GF-D8 (cell line): ENCODE measurements at places on chromosomes 16 and 17.
A peak's percentile ranks its signal among the peaks of the same experiment; 100 is the strongest.

GRCh38 chr17:35841505-35841904 is 27.2 kb downstream of the HEATR9 start:
- no peak for DNase-seq

DNA sequence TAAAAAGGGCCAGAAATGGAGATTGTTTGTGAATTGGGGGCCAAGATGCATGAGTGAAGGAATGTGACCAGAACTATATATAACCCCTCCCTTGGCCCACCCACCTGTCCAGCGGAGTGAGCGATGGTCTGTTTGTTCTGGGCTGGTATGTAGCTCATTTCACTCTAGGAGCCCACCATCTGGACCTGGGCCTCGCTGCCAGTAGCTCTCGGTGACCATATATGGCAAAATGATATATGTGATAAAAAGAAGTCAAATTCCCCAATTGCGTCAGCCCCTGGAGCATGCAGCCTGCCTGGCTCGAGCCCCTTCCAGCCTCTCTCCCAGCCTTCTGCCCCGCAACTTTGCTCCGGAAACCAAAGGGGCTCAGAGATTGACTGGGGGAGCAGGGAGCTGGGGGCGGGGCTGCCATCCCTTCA is 47.3 kb downstream of the CCDC42 start:
- DNase-seq = no peak

DNA sequence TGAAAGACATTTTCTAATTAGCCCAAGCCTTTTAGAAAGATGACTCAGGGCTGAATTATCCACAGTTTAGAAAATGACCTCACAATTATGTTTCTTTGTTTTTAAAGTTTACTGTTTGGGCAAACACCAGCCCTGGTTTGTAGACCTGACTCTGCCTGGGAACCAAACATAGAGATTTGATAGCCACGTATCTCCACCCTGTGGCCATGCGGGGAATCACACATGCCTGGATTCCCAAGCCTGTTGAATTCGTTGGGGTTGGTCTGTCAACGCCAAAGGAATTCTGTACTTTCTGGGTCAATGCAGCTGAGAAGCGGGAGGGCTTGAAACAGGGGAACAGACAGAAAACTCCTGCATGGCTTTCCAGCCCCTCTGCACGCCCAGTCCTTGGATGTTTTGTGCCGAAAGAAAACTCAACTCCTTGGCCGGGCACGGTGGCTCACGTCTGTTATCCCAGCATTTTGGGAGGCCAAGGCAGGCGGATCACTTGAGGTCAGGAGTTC is 26.9 kb downstream of the CD300A start:
- DNase-seq = peak; percentile 4

GRCh38 chr16:86066811-86067210 is 167.8 kb downstream of the IRF8 start:
- no peak for DNase-seq

GRCh38 chr16:25109643-25110042 is 1.9 kb upstream of the LCMT1 start:
- no peak for DNase-seq

DNA sequence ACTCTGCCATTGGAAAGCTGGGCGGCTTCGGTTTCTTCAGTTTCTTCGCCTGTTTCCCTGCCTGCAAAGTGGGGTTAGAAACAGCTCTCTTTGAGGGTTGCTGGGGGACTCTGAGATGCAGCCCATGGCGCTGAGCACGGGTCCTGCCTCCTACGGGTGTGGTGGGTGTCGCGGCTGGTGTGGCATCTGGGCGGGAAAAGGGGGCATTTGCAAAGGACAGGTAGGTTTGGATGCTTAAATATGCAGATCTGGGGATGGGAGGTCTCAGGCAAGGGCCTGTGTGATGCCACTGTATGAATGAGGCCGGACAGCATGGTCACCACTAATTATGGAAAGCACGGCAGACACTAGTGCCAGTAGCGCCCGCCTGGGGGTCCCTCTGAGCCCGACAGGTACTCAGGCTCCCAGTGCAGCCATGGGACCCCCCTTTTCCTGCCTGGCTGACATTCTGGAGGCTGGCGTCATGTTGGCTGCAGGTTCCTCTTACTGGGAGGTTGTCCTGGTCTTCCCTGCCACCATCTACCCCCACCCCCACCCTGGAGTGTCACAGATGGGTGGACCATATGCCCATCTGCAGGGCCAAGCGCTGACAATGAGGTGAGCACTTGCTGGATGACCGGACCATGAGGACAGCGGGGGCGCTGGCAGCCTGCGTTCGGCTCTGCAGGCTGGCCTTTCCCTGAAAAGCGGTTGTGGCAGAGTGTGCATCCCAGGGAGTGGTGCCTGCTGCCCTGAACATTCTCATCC is 237.7 kb downstream of the SEC14L1 start:
- no peak for DNase-seq

DNA sequence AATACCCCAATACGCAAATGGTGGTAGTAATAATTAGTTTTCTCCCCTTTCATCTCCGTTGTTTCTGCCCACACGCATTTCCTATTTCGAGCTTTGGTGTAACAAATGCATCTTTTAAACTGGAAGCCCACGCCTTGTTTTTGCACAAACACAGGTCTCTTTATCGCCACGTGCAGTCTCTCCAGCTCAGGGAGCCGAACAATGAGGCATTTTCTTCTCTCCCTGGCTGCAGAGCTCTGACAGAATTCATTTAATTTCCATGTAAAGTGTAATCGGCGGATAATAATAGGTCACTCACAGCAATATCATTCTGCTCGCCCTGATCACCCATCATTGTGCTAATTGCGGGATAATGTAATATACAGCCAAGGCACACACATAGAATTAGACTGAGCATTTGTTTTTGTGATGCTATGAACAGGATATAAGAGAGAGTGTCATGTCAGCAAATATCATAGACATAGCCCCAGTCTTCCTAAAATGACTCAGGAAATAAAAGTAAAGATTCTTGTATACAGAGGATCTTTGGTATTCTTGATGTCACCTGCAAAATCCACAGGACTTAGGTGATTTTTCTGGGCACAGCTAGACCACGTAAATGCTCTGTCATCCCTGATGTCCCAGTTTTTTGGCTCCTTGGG is 452.6 kb upstream of the CDH11 start:
- no peak for DNase-seq

DNA sequence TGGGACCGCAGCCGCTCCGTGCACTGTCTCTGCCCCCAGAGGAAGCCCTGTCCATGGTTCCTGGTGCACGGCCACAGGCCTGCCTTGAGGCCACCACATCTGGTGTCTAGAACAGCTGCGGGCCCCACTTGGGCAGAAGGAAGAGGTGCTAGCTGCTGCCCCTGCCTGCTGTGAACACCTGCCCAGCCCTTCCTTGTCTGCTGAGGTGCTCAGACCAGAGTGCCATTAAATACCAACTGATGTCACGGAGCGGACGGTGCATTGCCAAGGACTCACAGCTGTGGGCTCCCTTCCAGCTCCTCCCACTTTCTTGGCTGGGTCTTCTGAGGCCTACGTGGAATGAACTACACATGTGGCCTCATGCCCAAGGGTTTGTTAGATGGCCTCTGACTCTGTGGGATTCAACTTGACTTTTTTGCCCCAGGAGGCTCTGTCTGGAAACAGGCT is 146.1 kb downstream of the RAB11FIP4 start:
- no peak for DNase-seq

DNA sequence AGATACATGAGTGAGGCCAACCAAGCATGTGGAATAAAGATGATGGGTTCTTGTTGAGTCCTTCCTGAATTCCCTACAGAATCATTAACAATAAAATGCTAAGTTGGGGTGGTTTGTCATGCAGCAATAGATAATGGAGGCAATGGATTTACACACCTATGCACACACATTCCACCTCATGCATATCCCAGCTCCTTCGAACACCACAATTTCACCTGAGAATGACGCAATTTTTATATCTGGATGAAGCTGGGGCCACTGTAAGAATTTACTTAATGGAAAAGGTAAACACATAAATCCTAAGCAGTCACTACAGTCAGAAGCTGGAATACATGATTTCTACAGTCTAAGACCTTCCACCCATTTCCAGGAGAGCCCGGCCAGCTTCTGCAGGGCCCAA is 49.8 kb upstream of the ICAM2 start:
- DNase-seq = no peak
